B cell (primary cell): ENCODE measurements at places on chromosomes 13 and 19. TPM values are rescaled to one million over a fixed set of nuclear protein-coding genes. Genes with fewer than 3 reads are reported as not detected.

DNA sequence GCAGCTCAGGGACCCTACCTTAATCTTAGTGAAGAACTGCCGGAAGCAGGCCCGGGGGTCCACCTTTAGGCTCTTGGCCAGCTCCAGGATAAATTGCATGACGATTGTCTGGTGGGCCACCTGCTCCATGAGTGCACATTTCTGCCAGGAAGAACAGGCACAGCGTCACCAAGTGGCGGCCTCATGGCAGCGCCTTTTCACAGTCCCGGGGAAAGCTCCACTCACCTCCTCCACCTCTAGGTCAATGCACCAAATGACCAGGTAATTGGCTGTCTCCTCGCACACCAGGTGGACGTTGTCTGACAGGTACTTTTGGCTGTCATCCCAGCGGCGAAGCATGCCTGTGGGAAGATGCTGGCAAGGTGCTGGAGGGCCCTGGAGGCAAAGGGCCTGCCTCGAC is 8.3 kb downstream of the CDC37 start:
- DNase-seq: no peak

The TNFRSF19 gene
- not detected in 2 replicates for total RNA-seq

DNA sequence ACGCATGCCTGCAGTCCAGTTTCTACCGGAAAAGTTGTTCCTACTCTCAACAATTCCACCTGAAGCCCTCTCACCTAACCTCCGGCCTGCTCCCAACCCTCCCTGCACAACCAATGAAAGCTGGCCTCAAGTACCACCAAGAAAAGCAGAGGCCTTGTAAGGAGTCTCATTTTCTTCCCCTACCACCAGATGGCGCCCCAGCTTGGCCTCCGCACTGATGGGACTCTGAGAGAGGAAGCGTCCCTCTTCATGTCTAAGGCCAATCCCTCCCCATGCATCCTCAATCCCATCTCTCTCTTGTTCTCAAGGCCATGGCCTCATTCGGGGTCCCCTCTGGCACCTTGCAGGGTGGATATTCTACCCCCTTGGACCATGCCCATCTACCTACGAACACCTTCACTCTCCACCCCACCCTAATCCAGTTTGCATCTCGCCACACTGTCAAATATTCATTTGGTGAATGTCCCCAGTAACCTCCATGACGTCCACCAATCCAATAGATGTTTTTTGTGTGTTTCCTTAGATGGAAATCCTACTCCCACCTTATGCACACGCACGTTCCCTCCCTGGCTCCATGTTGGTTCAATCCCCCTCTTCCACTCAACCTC is 412.8 kb downstream of the ZNF536 start:
- DNase-seq: peak; percentile 29

DNA sequence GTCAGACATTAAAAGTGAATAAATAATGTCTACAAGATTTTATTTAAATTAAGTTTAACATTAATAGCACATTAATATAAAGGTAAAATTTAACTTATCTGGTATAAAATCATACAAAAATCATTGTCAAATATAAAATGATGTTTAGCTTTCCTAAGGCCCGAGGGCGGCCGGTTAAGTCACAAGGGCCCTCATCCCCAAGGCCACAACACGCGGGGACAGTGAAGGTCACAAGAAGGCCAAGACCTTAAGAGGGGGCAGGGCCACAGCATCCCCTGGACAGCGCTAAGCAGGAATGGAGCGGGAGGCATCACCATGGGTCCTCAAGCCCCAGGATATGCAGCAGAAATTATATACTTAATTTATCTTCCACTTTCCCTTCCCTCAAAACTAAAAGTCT is 62.7 kb upstream of the ZNF85 start:
- no peak for DNase-seq

GRCh38 chr19:37951816-37952210 is 44.8 kb downstream of the SIPA1L3 start:
- DNase-seq: no peak

DNA sequence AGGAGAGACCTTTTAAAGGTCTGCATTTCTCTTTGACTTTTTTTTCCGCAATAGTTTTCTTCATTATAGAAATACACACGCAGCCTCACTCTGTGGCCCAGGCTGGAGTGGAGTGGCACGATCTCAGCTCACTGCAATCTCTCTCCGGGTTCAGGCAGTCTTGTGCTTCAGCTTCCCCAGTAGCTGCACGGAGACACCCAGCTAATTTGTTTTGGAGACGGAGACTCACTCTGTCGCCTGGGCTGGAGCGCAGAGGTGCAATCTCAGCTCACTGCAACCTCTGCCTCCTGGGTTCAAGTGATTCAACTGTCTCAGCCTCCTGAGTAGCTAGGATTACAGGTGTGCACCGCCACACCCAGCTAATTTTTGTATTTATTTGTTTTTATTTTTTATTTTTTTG is 11.7 kb upstream of the MKNK2 start:
- DNase-seq: no peak

DNA sequence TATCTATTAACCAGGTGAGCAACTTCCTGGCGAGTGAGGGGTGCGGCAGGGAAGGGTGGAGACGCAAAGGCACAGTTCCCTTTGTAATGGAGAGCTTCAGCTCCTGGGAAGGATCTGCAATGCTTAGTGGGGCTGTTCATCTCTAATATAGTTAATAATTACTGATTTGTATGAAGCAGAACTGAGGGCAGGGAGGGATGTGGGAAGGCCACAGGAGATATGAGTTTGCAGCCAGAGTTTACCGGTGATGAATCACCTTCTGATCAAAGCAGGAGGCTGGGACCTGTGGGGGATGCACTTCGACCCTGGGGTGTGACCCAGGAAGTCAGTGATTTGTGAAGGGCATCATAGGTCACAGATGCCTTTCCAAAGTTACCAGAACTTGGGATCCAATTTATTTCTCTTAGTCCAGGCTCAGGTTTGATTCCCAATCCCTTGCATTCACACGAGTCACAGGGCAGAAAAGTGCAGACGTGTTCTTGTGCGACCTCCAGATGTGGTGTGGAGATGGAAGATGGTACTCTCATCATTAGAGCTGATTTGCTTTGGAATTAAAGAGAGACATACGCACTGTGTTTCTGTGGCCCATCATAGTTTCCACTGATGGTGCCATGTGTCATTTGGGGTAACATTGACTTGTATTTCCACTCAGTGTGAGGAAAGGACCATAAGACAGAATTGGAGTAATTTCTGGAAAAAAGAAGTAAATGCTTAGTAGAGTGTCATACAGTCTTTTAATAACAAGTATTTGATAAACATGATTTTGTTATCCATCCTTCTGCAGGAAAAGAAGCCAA is 55.0 kb downstream of the LRCH1 start:
- no peak for DNase-seq

The ZNF30 gene
- 3.3 and 5.1 TPM in 2 replicates for total RNA-seq

- no peak for DNase-seq
Measured at GRCh38 chr19:13521066-13521465, 14.8 kb upstream of the CACNA1A start.

DNA sequence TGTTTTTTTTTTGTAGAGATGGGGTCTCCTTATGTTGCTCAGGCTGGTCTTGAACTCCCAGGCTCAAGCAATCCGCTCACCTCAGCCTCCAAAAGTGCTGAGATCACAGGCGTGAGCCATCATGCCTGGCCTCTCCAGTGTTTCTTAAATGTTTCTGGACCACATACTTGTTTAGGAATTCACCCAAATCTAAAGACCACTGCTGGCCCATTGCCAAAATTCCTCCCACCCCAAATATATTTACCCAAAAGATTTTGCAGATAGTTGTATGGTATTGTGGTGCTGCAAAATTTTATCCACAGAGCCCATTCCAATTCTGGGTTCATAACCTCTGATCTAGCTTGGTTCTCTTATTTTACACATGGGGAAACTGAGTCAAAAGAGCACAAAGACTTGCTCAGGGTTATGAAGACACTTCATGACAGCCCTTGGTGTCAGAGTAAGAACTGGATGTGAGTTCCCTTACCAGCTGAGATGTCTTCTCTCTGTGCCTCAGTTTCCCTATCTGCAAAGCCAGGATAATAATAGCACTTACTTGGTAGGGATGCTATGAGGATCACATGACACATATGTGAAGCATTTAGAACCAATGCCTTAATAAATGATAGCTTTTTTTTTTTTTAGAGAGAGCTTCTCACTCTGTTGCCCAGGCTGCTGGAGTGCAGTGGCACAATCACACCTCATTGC is 10.9 kb downstream of the NFILZ start:
- DNase-seq: no peak

GRCh38 chr13:96011291-96011872 is 41.8 kb downstream of the UGGT2 start:
- no peak for DNase-seq

The MED29 gene
- total RNA-seq: 47.5 and 53.0 TPM in 2 replicates

DNA sequence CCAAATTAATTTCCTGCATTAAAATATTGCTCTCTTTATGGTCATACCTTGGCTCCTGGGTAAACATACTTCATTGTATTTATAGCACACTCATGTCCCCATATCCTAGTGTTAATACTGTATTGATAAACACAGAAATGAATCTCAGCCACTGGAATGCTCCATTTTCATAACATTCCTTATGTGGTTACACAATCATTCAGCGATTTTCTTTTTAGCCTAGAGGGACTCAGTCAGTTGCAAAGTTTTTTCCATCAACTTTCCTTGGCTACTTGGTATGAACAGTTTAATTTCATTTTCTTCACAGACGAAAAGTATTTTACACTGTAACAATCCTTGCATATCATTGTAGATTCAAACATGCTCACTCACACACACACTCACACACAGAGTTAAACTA is 471.5 kb downstream of the FGF14 start:
- no peak for DNase-seq

GRCh38 chr13:51612867-51613266 is 28.6 kb downstream of the WDFY2 start:
- peak; percentile 31 for DNase-seq

The VRK3 gene
- total RNA-seq: 112 and 123 TPM in 2 replicates

- DNase-seq: peak; percentile 70
Measured at GRCh38 chr19:33125929-33126388, 6.0 kb upstream of the WDR88 start.

GRCh38 chr19:7915250-7916102 is 846 bp downstream of the TGFBR3L start:
- DNase-seq: peak; percentile 42

The BST2 gene
- total RNA-seq: 59.7 and 66.0 TPM in 2 replicates

GRCh38 chr19:46287585-46287984 is 9.3 kb upstream of the HIF3A start:
- DNase-seq: no peak

The CLEC17A gene
- total RNA-seq: 121 and 127 TPM in 2 replicates

- DNase-seq: peak; percentile 36
Measured at GRCh38 chr19:48444129-48444935, 1.5 kb upstream of the GRWD1 start.

The PCDH20 gene
- not detected in 2 replicates for total RNA-seq

The PSG7 gene
- not detected in 2 replicates for total RNA-seq

DNA sequence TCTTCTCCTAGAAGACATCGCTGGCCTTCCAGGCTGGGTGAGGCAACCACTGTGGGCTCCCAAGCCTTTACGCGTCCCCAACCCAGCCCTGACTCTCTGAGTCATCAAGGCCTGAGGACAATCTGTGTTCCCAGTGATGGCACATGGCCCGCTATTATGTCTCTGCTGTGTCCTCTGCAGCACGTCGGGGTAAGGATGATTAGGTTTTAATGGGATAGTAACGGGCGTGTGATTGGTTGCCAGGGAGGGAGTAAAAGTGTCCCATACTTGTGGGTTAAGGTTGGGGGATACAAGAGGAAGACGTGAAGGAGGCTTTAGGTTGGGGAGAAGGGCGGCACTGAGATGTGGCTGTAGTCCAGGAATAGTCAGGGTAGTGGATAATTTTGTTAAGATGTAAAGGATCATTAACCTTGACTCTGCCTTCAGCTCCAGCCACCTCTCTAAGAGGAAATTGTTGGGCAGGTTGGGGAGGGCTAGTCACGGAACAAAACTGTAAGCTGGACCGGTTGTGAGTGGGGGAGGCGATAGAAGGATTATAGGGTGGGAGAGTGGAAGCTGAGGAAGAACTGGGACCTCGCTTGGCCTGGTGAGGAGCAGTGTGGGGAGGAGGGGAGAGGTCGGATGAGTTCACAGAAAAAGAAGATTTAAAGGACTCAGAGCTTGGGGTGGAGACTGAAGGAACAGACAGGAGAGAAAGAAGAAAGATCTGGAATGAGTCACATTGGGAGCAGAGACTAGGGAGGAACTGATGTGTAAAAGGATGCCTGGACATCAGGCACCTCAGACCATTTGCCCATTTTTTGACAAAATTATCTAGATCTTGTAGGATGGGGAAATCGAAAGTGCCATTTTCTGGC is 27.9 kb upstream of the IGFL1 start:
- no peak for DNase-seq

The GRK1 gene
- 0.15 TPM in 1 of 2 replicates, not detected in the other for total RNA-seq

DNA sequence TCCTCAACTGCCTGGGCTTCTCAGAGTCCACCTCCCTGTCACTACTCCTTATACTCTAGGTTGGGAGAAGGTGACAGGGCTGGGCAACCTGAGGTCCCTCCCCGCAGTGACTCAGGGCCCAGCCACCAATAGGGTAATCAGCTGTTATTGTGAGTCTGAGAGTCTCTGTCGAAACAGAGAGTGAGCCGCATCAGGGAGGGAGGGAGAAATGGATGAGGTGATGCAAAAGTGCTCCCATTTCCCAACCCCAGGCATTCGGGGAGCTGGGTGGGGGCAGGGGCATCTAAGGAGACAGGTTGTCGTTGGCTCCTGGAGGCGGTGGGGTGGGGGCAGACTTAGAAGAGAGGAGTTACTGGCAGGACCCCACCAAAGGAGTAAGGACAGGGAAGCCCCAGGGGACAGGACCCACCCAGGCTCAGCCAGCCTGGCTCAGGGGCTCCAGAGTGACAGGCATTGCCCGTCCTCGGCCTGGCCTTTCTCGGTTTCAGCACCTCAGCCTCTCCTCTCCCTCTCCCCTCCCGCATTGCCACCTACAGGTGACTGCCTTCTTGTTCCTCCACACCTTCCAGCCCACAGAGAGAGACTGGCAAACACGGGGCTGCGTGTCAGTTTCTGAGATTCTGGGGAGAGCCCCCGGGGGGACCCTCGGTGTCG is at the start of gene DMKN:
Gene DMKN, minus strand, starts transcription at position 22 of the 654 bp plus-strand sequence. CDS start 174 bp downstream, outside the sequence.
- no peak for DNase-seq

GRCh38 chr19:5960005-5961001 is 17.6 kb downstream of the RANBP3 start:
- no peak for DNase-seq

GRCh38 chr13:50152655-50153309 is 137.5 kb downstream of the KCNRG start:
- peak; percentile 43 for DNase-seq

- no peak for DNase-seq
Measured at GRCh38 chr19:29268103-29268502, 55.2 kb upstream of the UQCRFS1 start.

- no peak for DNase-seq
Measured at GRCh38 chr13:37375724-37376123, 222.8 kb downstream of the POSTN start.

GRCh38 chr19:55658846-55659459 is 4.1 kb downstream of the U2AF2 start:
- DNase-seq: no peak

The SIGLEC11 gene
- not detected in 2 replicates for total RNA-seq

- DNase-seq: no peak
Measured at GRCh38 chr13:20547479-20547908, 19.5 kb upstream of the IFT88 start.
